ENCODE measurements at places on chromosomes 4 and X. TPM values are rescaled to one million over a fixed set of nuclear protein-coding genes. Genes with fewer than 3 reads are reported as not detected.

TMEM150C gene
- total RNA-seq: 0.13 TPM

DNAAF6 gene
- not detected for total RNA-seq

ESX1 gene
- not detected for total RNA-seq

VCX3A gene
- not detected for total RNA-seq

ZFYVE28 gene
- total RNA-seq: 1.3 TPM
